Activated CD4-positive, alpha-beta memory T cell treated with anti-CD3 and anti-CD28 coated beads for 36 hours (primary cell): ENCODE measurements at places on chromosomes 13 and 19. TPM values are rescaled to one million over a fixed set of nuclear protein-coding genes. Genes with fewer than 3 reads are reported as not detected.

- H3K4me3 ChIP-seq: peak overlapping the region; percentile 87
- H3K36me3 ChIP-seq: no peaks in the 10 kb centered on the region
- H3K4me1 ChIP-seq: peaks cover 46% of the 10 kb centered on the region
- no peaks in the 10 kb centered on the region for H3K27me3 ChIP-seq
These were observed 1.4 kb downstream of the WDFY2 start for GRCh38 chr13:51585696-51586095.

DNA sequence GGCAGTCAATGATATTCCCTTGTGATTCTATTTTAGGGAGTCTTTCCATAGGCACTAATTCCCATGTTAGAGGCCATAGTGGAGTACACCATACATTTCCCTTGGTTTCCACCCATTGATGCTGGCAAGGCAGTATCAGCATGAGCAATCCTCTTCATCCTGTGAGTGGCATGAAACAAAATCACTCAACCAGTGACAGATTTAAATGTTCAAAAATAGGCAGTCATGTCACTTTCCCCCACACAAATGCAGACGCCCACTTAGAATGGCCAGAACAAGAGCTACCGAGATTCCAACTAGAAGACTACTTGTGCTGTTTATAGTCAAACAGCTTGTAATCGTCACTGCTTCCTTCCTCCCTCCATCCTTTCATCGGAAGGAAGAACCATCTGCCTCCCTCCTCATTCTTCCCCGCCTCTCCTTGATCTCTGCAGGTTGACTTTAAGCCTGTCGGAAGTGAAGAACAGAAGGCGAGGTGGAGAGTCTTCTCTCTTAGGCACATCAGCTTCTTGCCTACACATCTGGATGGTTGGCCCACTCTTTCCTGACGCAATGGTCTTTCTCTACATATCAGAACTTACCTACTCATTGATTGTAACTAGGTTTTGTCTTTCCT, 22.6 kb downstream of the RASL11A start:
- peak; percentile 23 for DNase-seq
- peak overlapping the region; percentile 2 for H3K4me3 ChIP-seq
- no peaks in the 10 kb centered on the region for H3K27me3 ChIP-seq
- no peaks in the 10 kb centered on the region for H3K36me3 ChIP-seq

NRTN gene
- total RNA-seq: 0.22 TPM

DNA sequence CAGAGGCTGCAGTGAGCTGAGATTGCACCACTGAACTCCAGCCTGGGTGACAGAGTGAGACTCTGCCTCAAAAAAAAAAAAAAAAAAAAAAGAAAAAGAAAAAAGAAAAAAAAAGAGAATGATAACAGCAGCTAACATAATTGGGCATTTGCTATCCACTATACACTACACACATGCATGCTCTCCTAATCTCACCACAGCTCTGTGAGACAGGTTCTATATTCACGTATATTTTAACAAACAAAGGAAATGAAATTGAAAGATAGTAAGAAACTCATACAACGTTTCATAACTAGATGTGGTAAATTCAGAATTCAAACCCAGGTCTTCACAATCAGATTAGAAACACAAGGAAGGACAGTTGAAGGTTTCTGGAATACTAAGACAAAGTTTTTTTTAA, 265.7 kb downstream of the DIAPH3 start:
- no peaks in the 10 kb centered on the region for H3K4me1 ChIP-seq
- no peak for DNase-seq
- H3K27me3 ChIP-seq: no peaks in the 10 kb centered on the region
- no peak overlapping the region for H3K4me3 ChIP-seq

LIG1 gene
- total RNA-seq: 174 TPM

- DNase-seq: no peak
- no peak overlapping the region for H3K4me3 ChIP-seq
- H3K4me1 ChIP-seq: no peaks in the 10 kb centered on the region
- H3K27ac ChIP-seq: no peak overlapping the region
- no peaks in the 10 kb centered on the region for H3K27me3 ChIP-seq
- no peaks in the 10 kb centered on the region for H3K36me3 ChIP-seq
These were observed 22.7 kb downstream of the MIPEP start for GRCh38 chr13:23866420-23867026.

GRCh38 chr19:18542941-18543813, at the start of gene FKBP8:
TSS of gene FKBP8 (minus strand) at chr19:18543573. CDS start at chr19:18541970, 1,603 bp downstream.
- peak; percentile 97 for DNase-seq
- peak within 1 kb of the TSS; percentile 89 for H3K4me3 ChIP-seq
- H3K4me1 ChIP-seq: peaks cover 23% of the 10 kb centered on the region
- peaks cover 12% of the 10 kb centered on the region for H3K36me3 ChIP-seq

- H3K27ac ChIP-seq: no peak overlapping the region
- H3K4me3 ChIP-seq: no peak overlapping the region
- no peaks in the 10 kb centered on the region for H3K4me1 ChIP-seq
- no peaks in the 10 kb centered on the region for H3K27me3 ChIP-seq
- H3K36me3 ChIP-seq: no peaks in the 10 kb centered on the region
- DNase-seq: no peak
These were observed 2.9 kb downstream of the SLC7A9 start for GRCh38 chr19:32866564-32867265.

GRCh38 chr13:80339563-80339911, 1.4 kb downstream of the SPRY2 start:
- DNase-seq: no peak
- no peak overlapping the region for H3K4me3 ChIP-seq
- H3K27ac ChIP-seq: no peak overlapping the region
- no peaks in the 10 kb centered on the region for H3K36me3 ChIP-seq
- peaks cover 12% of the 10 kb centered on the region for H3K4me1 ChIP-seq

DNA sequence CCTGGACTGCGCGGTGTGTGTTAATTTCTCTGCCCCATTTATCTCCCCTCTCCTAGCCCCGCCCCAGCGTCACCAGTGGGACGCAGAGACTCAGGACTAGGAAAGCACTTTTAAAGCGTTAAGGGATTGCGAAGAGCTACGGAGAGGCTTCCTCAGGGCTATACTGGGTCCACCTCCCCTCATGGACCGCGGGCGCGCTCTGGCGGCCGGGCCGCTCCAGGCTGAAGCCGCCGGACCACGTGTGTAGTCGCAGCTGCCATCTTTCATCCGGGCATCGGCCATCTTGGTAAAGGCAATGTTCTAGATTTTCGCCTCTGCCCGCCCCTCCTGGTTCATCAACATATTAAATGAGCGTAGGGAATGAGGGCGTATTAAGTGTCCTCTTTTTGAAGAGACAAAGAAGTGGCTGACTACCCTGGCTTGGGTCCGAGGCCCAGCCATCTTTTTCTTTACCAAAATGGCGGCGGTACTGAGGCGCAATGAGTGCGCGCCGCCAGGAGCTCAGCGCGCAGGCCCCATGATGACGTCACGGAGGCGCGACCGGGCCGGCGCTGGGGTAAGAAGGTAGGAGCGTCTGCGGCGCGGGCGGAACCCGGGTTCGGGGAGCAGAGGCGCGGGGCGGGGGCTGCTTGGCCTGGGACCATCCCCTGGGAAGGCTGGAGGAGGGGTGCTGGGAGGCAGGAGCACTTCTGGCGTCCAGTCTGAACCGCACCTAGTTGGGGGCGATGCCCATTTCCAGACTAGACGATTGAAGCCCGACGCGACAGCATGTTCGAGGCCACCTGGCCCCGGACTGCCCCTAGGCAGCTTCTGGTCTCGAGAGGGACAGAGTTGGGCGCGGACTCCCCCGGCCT, at the start of gene CCDC124:
Gene CCDC124 (plus strand): TSS at position 531 of the 854 bp plus-strand sequence. CDS start 3,406 bp downstream, outside the sequence.
- H3K36me3 ChIP-seq: peaks cover 5% of the 10 kb centered on the region
- peaks cover 30% of the 10 kb centered on the region for H3K4me1 ChIP-seq
- peak; percentile 96 for DNase-seq
- H3K27me3 ChIP-seq: no peaks in the 10 kb centered on the region
- peak within 1 kb of the TSS; percentile 92 for H3K27ac ChIP-seq

GRCh38 chr13:99078017-99078771, 100.3 kb upstream of the DOCK9 start:
- no peak for DNase-seq
- H3K36me3 ChIP-seq: peaks cover 20% of the 10 kb centered on the region
- no peaks in the 10 kb centered on the region for H3K27me3 ChIP-seq
- H3K4me1 ChIP-seq: peaks cover 59% of the 10 kb centered on the region
- no peak overlapping the region for H3K4me3 ChIP-seq

GRCh38 chr13:65990684-65991083, 1239.5 kb downstream of the PCDH9 start:
- DNase-seq: no peak
- H3K36me3 ChIP-seq: no peaks in the 10 kb centered on the region
- no peak overlapping the region for H3K27ac ChIP-seq

- DNase-seq: no peak
- no peak overlapping the region for H3K4me3 ChIP-seq
- H3K36me3 ChIP-seq: no peaks in the 10 kb centered on the region
- H3K27me3 ChIP-seq: peaks cover 22% of the 10 kb centered on the region
These were observed 15.0 kb upstream of the VSTM2B start for GRCh38 chr19:29510701-29511265.

SLC7A10 gene
- not detected for total RNA-seq

DNA sequence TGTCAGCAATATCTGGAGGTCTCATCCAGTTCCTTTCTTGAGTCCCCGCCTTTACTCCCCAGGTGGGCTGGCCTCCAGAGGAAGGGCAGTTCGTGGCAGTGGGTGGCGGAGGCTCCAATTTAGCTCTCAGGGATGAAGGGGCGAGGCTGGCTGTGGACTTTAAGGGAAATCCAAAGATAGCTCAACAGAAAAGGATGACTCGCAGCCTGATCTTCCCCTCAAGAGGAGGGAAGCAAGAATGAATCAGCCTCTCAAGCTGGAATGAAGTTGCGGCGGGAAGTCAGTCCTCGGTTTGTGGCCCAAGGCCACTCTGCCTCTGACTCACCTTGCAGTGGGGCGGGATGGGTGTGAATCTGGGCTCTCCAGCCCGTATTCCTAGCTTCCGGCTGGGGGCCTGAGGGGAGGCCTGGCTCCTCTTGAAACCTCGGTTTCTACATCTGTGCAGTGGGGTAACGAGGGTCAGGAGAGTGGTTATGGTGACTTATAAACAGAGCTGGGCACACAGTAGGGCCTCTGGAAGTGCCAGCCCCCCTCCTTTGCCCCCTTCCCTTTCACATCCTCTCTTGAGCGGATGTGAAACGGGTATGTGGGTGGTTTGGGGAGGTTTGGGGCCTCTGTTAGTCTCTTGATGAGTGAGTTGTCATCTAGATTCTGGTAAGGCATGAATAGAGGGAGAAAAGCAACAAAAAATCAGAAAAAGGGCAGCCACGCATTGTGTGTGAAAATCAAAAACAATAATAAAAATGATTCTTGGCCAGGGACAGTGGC, 10.5 kb upstream of the SMG9 start:
- H3K4me3 ChIP-seq: peak overlapping the region; percentile 64
- H3K27me3 ChIP-seq: peaks cover 1% of the 10 kb centered on the region
- peak; percentile 96 for DNase-seq
- H3K27ac ChIP-seq: peak overlapping the region; percentile 99
- H3K4me1 ChIP-seq: peaks cover 82% of the 10 kb centered on the region

DNA sequence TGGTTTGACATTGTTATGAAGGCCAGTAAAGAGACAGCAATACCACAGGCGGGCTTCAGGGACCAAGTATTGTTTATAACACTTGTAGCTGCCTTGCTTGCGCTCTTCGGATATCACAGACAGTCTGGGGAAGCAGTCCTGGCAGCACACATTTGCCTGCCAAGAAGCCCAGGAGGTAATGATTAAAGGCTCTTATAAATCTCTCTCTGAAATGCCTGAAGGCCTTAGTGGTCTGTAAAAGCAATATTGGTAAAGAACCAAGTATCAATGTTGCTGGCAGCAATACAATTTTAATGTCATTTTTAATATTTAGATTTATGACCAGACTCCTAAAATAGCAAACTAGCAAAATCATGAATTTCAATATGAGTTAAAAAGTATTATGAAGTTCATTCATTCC, 1312.4 kb downstream of the PCDH9 start:
- no peak overlapping the region for H3K27ac ChIP-seq
- no peaks in the 10 kb centered on the region for H3K4me1 ChIP-seq
- H3K4me3 ChIP-seq: no peak overlapping the region
- no peaks in the 10 kb centered on the region for H3K36me3 ChIP-seq
- no peaks in the 10 kb centered on the region for H3K27me3 ChIP-seq

- no peak overlapping the region for H3K4me3 ChIP-seq
- peaks cover 2% of the 10 kb centered on the region for H3K27me3 ChIP-seq
- DNase-seq: no peak
- H3K27ac ChIP-seq: no peak overlapping the region
- H3K36me3 ChIP-seq: no peaks in the 10 kb centered on the region
These were observed 15.0 kb downstream of the RUBCNL start for GRCh38 chr13:46372071-46372470.

DNA sequence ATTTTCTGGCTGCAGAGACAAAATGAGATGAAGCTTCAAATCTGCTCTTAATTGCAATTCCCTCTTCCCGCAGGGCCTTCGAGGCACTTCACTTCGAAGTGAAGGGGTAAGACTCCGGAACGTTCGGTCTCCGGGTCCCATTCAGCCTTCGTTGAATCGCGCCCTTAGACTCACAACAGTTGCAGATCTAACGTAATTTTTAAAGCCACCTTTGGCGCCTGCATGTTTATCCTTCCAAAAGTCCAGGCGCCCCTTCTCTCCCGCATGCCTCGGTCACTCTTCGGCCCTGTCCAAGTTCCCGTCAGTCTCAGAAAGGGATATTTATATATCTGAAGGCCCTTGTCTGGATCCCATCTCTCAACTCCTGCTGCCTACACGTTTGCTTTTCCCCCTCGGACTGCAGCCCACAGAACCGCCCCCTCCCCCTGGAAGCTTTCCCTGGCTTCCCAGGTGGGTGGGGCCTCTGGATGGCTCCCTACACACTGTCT, 915 bp upstream of the KCTD12 start:
- no peak overlapping the region for H3K27ac ChIP-seq
- H3K27me3 ChIP-seq: peaks cover 12% of the 10 kb centered on the region
- H3K36me3 ChIP-seq: no peaks in the 10 kb centered on the region
- peaks cover 30% of the 10 kb centered on the region for H3K4me1 ChIP-seq

DNA sequence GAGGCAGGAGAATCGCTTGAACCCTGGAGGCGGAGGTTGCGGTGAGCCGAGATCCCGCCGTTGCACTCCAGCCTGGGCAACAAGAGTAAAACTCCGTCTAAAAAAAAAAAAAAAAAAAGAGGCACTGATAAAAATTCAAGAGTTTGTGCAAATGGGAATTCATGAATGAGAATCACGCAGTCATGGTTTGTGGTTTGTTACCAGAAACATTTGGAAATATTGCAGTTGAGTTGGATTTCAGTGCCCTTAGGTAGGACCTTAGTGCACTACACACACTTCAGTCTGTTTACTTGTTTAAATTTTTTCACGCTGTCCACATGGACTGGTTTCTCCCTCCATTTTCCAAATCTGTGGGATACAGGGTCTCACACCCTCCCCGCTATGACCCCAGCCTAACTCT, 28.4 kb downstream of the ZNF844 start:
- H3K27me3 ChIP-seq: peaks cover 14% of the 10 kb centered on the region
- peaks cover 7% of the 10 kb centered on the region for H3K36me3 ChIP-seq
- no peak for DNase-seq
- H3K4me3 ChIP-seq: peak overlapping the region; percentile 80

SIGLEC8 gene
- total RNA-seq: not detected

DNA sequence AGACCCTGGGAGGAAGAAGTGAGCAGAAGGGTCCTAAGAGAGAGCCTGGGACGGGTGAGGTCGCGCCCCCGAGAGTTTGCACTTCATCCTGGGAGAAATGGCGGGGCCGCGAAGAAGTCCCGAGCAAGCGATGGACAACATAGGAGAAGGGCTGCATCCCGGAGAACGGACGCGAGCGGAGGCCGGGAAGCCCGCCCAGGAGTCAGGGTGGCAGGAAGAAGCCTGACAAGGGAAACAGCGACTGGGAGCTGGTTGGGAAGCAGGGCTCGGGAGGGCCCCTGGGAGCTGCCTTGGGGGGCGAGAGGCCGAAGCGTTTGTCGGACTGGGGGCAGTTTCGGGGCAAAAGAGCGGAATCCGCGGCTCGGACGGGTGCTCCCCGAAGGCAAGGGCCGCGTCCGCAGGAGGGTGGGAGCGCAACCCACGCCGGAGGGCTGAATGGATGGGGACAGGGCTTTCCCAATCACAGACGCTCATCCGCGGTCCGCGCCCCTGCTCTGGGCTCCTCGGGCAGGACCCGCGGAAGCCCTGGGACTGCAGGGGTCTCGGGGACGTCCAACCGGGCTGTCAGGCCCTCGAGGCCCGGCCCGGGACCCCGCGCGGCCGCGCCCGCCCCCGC, 469 bp downstream of the ABHD17A start:
- peaks cover 16% of the 10 kb centered on the region for H3K36me3 ChIP-seq
- no peaks in the 10 kb centered on the region for H3K27me3 ChIP-seq
- H3K27ac ChIP-seq: peak overlapping the region; percentile 98
- H3K4me1 ChIP-seq: peaks cover 27% of the 10 kb centered on the region
